GM12864 (cell line): ENCODE measurements at places on chromosomes 4 and X.

DNA sequence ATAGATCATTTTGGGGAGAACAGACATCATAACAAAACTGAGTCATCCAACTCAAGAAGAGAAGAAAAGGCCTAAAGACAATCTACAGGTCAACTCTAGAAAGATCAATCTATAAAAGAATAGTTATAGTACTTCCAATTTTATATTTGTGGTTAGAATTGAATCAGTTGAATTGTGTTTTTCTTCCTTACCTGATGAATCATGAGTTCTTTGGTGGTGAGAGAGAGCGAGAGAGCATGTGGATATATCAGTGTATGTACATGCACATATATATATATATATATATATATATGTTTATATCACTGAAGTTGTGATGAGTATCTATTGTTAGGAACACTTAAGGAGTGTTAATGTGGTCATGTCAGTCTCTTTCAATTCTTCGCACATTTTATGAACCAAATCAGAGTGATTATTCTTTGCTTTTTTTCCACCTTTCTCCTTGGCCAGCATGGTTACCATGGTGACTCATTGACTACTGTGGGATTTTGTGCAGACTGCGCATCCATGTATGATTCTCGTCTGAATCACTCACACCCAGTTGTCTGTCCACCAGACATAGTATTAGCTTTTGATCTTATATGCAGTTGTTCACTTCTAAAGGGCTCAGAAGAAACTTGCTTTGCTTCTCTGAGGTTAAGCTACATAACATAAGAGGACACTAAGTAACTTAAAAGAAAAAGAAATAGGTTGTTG is 90.4 kb upstream of the RAB40AL start:
- no peak for DNase-seq

GRCh38 chrX:150051096-150051495 is 112.8 kb upstream of the EOLA2 start:
- no peak for DNase-seq

DNA sequence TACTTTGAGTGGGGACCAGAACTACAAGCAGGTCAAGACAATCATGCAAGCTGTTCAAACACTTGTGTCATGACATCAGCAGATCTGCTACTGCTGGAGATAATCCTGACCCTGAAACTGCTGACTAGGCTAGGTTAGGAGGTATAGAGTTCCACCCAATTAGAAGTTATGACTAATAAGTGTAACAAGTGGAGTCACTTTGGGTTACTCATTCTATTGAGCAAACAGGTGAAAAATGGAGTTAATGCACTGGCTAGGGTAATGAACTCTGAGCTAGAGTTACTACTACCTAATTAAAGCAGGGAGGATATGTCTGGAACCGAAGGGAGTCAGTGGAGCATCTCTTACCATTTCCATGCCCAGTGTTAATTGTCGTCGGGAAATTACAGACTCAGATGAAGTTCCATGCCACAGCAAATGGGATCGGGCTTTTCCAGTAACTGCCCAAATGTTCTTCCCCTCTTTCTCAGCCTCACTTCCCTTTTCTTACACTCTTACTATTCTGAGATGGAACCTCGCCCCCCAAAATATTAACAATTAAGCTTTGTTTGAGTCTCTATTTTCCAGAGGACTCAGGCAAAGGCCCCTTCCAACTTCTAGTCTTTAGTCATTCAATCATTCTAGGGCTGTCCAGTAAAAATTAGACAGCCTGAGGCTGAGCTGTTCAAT is 19.8 kb upstream of the MANBA start:
- DNase-seq: no peak

GRCh38 chrX:106802063-106802387 is 448 bp upstream of the TBC1D8B start:
- no peak for DNase-seq

GRCh38 chrX:128992107-128992971 is 531.0 kb downstream of the SMARCA1 start:
- DNase-seq: no peak

- no peak for DNase-seq
Measured at GRCh38 chr4:159506801-159507517, 404.1 kb downstream of the RAPGEF2 start.

- DNase-seq: no peak
Measured at GRCh38 chr4:180635281-180635680, 1607.9 kb upstream of the TENM3 start.

DNA sequence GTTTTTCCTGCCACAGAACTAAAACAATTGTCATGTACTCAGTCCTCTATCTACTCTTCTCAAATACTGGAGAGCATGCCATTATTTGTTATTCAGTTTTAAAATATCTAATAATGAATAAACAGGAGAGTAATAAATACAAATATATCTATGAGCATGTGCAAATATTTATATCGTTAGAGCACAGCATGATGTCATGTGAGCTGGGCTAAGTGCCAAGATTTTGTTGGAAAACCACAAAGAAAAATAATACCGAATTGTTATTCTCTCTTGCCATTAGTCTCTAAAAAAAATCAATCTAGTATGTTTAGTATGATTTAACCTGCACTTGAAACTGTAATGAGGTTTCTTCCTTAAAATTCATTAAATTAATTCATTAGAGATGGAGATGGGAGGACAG is 97.3 kb downstream of the DDX60 start:
- DNase-seq: no peak

GRCh38 chrX:103730796-103731493 is 20.2 kb downstream of the TMEM31 start:
- no peak for DNase-seq

DNA sequence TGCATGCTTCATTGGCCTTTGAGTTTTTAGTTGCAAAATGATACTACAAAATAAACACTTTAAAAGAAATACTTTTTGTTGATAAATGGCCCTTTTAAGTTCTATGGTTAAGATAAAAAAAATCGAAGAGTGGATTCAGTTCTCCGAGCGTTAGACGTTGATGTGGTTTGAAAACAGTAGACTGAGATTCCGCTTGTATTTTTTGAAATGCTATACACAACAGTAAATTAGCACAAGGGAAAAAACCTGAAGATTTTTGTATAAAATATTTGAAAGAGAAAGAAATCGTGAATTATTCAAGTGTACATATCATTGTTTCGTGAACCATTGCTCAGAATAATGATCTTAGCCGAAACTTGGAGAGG is 1.4 kb downstream of the BMP2K start:
- no peak for DNase-seq

DNA sequence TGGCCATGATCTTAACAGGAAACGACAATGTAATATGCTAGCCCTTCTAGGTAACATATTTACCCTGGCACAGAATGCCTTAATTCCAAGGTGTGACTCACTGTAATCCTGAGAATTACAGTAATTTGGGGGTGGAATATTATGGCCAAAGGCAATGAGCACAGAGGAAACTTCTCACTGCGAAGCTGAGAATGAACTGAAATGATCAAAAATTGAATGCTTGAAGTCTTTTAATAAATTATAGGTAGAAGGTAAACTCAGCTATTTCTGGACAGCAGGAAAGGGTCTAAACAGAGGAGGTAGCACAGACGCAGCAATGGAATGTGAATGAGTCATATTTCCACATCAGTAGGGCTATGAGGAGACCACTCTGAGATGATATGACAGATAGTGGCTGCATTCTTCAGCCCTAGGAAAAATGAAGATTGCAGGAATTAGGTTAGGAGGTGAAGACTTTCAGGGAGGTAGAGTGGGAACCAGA is 312.6 kb downstream of the PACRGL start:
- DNase-seq: no peak

DNA sequence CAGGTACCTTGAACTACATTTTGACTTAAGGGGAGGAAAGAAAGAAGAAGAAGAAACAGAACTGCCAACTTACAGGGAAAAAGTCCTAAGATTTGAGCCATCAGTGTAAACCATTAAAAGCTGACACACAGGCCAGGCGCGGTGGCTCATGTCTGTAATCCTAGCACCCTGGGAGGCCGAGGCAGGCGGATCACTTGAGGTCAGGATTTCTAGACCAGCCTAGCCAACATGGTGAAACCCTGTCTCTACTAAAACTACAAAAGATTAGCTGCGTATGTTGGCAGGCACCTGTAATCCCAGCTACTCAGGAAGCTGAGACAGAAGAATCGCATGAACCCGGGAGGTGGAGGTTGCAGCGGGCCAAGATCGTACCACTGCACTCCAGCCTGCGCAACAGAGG is 389.7 kb upstream of the FAM241A start:
- no peak for DNase-seq
